8988T (cell line): ENCODE measurements at places on chromosomes 13 and 19.
A peak's percentile ranks its signal among the peaks of the same experiment; 100 is the strongest.

DNA sequence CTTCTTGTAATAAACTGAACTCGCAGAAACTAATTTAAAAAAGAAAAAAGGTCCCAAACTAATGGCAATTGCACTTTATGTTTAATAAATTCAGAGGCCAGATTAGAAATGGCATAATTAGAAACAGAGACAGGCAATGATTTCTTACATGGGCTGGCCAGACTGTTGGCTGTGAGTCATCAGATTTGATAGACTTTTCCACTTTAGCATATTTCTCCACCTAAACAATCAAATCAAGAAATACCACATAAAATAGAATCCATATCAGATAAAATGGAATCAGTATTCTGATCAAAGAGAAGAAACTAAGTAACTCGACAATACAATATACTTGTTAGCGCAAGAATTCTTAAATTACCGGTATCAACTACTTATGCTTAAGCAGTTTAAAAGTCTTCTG lies 29.0 kb downstream of the EXOSC8 start:
- DNase-seq: no peak

DNA sequence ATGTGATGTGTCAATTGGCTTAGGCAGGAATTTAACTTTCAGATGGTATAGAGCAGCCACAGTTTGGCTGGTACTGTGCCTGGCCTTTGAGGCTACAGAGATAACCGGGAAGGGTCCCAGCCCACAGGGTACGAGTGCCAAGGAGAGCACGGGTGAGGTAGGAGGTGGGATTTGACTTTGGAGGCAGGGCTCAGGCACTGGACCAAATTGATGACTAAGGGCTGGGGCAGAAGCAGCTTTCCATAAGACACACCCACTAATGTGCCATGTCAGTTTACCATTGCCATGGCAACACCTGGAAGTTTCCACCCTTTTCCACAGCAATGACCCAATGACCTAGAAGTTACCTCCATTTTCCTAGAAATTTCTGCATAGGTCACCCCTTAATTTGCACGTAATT lies 466.2 kb downstream of the TSHZ3 start:
- no peak for DNase-seq

DNA sequence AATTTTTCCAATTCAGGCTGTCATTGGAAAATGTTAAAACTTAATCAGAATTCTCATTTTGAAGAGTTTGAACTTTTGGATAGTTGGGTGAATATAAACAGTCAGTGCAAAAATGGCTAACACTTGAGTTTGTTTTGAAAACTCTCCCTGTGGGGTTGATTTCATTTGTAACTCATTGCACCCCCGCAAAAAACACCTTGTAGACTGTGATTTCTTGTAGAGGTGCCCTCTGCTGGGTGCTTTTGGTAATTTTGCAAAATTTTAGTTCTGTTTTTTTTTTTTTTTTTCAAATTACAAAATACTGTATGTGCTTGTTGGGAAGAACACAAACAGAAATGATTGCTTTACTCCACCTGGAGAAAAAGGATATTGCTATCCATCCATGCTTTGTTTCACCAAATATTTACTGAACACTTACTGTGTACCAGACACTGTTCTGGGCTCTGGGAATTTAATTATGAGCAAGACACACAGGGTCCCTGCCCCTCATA lies 28.2 kb upstream of the GPI start:
- no peak for DNase-seq

- peak; percentile 78 for DNase-seq
Measured at GRCh38 chr19:10565028-10565566, 713 bp downstream of the KRI1 start.

DNA sequence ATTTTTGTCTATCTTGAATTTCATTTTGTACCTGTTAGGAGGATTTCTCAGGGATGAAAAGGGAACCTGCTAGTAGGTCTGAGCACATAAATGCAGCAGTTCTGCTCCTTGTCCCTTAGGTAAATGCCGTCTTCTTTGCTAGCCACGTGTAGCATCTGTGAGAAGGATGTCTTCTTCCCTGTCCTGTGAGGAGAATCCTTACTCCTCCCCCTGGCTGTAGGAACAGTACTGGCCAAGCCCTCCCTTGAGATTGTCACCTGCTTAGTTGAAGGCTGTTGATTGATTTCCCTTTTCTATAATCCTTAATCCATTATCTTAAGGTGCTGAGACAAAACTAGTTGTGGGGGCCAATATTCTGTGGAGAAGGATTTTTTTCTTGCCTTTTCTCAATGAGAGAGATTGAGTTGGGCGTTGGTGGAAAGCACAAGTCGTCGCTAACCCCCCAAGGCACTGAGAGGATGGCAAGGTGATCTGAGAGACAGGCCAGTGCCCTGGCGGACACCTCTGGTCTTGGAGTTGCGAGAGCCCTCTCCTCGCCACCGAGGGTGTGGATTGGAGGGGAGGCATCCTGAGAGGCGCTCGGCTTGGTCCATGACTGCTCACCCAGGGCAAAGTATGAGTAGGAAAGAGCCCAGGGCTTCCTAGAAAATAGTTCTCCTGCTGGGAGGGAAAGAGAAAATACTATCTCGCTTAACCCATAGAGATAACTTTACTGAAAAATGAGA lies 216.7 kb downstream of the ATP8A2 start:
- DNase-seq: no peak

DNA sequence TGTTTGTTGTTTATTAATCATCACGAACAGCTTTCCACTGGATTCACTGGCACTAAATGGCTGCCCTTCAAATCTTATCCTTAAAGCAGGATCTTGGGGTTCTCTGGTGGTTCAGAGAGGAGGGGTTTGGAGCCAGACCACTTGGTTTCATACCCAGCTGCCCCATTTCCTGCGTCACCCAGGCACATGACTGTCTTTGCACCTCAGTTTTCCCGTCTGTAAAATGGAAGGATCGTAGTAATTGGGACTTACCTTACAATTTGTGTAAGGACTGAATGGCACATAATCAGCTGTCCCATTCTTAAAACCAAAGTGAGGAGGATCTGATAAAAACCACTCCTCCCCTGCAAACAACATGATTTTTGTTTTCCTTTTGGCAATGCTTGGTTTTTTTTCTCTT lies 318.3 kb downstream of the ZNF536 start:
- DNase-seq: no peak

GRCh38 chr19:52101866-52102562 lies 6.4 kb upstream of the ZNF841 start:
- no peak for DNase-seq

- DNase-seq: no peak
Measured at GRCh38 chr19:42279155-42279901, 10.3 kb downstream of the CIC start.

GRCh38 chr13:97938706-97939475 lies 14.6 kb upstream of the IPO5 start:
- DNase-seq: no peak

- no peak for DNase-seq
Measured at GRCh38 chr19:53808710-53809125, 15.4 kb downstream of the NLRP12 start.

GRCh38 chr19:11581740-11582139 lies 4.3 kb upstream of the ACP5 start:
- DNase-seq: no peak

- no peak for DNase-seq
Measured at GRCh38 chr13:45878966-45879365, 27.4 kb upstream of the SIAH3 start.

- no peak for DNase-seq
Measured at GRCh38 chr13:105914291-105915036, 621.0 kb downstream of the EFNB2 start.

DNA sequence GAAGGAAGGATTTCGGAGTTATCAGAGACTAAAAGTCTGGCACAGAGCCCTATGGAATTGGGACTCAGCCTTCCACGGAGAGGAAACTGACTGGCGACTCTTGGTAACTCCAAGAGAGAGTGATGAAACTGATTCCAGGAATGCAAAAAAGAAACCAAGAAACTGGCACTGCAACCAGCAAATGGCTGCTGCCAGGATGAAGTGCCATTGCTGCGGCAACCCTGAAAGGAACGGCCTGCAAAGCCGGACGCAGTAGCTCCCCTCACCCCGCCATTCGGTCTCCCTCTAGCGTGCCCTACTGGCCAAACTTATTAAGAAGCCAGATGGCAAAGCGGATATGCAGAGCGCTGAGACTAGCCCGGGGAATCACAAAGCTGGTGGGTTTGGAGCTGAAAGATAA lies 236.0 kb downstream of the PCDH9 start:
- DNase-seq: peak; percentile 14

GRCh38 chr13:31885994-31886393 lies 145.6 kb upstream of the FRY start:
- no peak for DNase-seq

DNA sequence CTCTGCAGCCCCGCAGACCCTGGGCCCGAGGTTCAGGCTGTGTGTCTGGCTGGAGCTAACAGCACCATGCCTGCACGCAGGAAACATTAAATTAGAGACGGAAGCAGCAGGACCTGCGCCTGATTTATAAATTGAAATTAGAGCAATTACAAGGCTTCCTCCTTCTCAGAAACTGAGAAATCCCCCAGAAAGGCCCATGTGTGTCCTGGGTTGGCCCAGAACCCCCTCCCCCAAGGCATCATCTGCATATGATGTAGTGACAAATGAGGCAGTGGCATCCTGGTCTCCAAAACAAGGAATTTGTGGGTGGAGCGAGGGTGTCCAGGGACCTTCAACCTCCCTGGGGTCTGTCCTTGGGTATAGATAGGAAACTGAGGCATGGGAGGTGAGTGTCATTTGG lies 27.2 kb upstream of the SEMA6B start:
- DNase-seq: peak; percentile 17

DNA sequence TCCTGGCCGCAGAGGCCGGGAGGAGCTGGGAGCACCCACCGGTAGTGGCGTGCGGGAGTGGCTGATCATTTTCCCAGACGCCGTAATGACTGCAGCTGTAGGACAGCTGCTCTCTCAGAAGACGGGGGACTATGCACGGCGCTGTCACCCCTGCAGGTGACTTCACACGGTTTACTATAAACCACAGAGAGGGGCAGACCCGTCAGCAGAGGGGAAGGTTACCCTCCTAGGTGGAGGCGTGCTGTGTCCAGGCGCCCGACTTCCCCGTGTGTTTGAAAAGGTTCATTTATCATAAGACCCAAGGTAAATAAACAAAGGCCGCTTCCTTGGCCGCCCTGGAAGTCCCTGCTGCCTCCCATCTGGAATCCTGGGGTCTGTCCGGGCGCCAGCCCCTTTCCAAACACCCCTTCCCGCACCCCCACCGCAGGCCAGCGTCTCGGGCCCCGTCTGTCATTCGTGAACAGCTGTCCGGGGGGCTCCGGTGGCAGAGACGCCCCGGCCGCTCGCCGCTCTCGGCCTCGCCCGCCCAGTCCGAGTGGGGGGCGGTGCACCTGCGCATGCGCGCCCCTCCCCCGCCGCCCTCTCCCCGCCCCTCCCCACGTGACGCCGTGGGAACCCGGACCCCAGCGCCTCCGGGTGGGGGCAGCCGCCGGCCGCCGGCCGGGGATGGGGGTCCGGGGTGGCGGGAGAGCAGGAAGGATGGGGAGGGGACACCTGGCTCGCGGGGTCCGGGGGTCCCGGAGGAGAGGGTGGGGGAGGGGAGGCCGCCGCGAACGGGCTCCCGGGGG lies 915 bp downstream of the SHC2 start:
- peak; percentile 98 for DNase-seq

DNA sequence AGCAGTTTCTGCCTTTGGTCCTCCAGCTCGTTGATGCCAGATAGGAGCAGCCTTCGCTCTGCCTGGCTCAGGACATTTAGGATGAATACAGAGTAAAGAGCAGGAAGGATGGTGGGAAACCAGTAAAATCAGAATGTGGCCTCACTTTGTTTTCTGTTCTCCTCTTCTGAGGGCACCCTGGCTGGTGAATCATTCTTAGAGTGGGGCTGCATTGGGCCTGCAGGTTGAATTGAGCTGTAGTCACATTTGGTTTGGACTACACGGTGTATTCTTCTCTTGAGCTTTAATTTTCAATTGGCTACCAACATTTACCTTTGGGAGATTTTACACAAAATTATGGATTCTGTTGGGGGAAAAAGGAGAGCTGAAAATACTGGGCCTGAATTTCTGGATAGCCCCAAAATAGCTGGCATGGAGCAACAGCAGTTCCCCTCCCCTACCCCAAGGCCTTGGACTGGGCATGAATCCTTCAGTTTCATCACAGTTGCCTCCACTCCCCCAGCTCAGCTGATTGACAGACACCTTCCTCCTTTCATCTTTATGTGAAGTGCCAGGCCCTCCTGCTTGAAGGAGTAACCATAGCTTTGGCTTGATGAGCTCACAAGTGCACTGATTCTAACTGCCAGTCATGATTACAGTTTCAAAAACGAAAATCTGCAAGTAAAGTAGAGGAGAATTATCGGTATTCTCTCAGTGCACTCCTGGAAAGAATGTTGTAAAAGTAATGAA lies 24.3 kb downstream of the ERCC5 start:
- DNase-seq: no peak

GRCh38 chr19:1601613-1602064 lies 3.6 kb downstream of the UQCR11 start:
- DNase-seq: no peak

DNA sequence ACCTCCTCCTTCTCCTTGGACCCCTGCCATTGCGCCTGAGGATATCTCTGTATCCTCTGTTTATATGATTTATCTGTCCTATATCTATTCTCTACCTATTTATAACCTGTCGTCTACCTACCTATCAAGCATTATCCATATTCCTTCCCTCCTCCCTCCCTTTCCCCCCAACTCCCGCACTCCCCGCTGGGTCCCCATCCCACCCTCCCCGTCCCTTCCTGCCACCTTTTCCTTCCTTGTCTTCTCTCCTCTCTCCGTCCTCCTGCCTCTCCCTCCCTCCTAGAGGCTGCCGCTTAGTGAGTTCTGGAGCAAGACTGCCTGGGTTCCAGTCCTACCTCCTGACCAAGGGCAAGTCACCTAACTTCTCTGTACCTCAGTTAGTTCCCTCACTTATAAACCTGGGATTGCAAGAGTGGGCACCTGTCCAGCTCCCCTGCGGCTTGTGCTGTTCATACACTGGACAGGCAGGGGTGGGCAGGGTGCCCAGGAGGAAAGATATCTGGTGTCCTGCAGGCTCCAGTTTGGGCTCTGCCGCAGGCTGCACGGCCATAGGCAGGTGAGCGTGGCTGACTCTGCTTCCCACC lies 16.1 kb downstream of the TTYH1 start:
- no peak for DNase-seq

DNA sequence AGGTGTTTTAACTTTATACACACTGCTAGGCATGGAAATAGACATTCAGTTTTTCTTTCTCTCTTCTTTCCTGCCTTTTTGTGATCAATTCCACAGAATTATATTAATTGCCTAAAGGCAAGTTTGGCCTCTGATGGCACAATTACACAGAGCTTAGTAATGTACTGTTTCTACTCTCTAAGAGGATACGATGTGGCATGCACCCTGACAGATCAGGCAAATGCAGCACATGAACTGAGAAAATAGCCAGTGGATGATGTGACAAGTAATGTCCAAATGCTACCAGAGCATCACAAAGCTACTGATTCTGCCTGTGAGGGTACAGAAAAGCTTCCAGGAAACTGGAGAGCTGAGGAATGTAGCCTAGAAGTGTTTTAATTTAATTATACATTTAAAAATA lies 233.8 kb upstream of the PRR20A start:
- no peak for DNase-seq

GRCh38 chr13:90640976-90641375 lies 706.5 kb upstream of the MIR17HG start:
- no peak for DNase-seq

DNA sequence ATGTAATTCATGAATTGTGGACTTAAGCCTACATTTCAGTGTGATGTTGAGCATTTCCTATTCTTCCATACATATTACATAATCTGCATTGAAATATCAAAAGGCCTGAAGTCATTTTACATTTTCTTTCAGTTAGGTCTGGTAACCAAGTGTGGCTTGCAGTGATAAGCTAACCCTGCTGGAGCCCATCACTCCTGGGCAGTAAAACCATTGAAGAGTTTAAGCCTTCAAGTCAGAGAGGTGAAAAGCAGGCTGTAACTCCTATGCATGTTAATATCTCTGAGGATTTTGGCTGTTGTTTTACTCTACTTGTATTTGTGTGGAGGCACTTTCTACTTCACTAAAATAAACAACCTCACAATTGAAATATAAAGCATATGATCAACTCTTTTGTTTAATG lies 248.8 kb downstream of the SLITRK5 start:
- no peak for DNase-seq
